ENCODE measurements at places on chromosomes 1 and 21.
A peak's percentile ranks its signal among the peaks of the same experiment; 100 is the strongest.

DNA sequence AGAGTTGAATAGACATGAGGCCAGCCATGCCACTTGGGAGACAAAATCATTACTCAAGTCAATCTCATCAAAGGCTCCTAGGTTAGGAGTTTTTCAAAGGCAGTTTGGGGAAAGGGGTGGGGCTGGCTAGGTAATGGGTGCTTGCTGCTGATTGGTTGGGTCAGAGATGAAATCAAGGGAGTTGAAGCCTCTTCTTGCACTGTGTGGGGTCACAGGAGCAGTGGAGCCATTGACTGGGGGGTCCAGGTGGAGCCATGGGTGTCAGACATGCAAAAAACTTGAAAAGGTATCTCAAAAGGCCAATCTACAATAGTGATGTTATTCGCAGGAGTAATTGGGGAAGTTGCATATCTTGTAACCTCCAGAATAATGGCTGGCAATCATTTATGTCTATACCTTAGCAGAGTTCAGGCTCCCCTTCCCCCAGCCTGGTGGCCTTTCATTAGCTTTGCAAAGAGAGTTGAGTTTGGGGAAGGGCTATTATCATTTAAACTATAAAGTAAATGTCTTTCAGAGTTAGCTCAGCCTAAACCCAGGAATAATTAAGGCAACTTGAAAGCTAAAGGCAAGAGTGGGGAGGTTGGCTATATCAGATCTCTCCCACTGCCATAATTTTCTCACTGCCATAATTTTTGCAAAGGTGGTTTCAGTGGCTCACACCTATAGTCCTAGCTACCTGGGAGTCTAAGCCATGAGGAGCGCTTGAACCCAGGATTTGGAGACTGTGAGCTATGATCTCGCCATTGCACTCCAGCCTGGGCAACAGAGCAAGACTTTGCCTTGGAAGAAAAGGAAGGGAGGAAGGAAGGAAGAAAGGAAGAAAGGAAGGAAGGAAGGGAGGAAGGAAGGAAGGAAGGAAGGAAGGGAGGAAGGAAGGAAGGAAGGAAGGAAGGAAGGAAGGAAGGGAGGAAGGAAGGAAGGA, 7.8 kb upstream of the PINK1 start:
- no peak for DNase-seq

GRCh38 chr1:224542783-224543440, 73.2 kb upstream of the CNIH3 start:
- DNase-seq: peak; percentile 91

DNA sequence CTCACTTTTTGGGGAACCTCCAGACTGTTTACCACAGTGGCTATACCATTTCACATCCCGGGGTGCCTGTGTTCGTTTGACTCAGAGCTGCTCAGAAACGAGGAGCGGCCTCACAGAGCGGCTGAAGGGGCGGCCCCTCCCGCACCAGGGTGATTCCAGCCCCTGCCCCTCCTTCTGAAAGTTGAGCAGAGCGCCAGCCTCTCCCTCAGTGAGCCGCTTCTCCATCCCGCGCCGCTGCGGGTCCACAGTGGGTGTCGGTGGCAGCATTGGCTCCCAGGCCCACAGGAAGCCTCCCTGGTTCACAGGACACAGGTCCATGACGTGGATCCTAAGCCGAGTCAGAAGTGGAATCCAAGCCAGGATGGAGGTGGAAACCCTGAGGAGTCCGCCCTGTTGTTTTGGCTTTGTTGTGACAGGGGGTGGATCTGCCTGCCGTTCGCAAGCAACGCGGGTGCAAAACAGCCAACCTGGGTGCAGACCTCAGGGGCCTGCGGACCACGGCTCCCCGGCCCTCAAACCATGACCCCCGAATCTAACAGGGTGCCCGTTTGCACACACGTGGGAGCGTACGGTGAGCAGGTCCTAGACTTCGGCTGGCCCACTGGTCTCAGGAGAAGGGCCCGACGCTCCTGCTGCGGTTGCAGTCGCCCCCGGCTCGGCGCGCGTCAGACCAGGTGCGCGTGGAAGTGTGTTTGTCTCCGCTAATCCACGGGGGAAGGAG, 186.8 kb upstream of the ARHGEF16 start:
- no peak for DNase-seq

GRCh38 chr1:201633811-201634210, 94.9 kb downstream of the NAV1 start:
- DNase-seq: no peak

- DNase-seq: no peak
These were observed 214.5 kb downstream of the PATJ start for GRCh38 chr1:61956784-61957183.

DNA sequence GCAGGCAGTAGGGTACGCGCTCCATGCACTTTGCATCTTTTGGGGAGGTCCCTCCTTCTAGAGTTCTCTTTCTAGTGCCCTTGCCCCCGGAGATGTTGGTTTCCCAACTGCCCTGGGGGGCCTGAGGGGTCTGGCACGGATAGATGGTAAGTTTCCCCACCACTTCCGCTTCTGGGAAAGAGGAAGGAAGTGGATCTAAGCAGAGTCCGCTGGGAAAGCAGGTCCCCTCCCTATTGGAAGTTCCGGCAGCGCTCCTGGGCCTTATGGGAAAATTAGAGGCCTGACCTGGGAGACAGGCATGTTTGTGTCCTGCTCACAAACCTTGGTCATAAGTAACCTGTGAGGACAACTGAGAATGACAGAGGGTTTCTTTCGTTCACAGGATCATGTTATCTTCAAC, 274.4 kb downstream of the RPS6KC1 start:
- no peak for DNase-seq

DNA sequence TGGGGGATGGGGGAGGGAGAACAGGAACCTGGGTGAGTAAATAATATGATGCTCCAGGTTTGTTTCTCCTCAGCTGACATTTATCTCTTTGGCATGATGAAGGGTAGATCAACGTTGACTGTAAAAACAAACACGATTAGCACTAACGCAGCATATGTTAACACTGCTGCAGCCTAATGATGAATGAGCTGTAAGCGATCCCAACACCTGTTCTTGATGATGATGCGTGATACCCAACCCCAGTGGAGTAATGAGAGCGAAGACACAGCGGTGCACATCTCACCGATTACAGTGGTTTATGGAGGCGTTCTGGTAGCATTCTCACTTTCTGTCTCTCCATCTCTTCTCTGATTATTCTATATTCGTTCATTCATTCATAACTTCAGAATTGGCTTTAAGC, 640.4 kb downstream of the USP25 start:
- DNase-seq: no peak

All from Kasumi-1 (cell line).